Panc1 (cell line): ENCODE measurements at places on chromosomes 13 and 19. TPM values are rescaled to one million over a fixed set of nuclear protein-coding genes. Genes with fewer than 3 reads are reported as not detected.

C1QTNF9 gene
- total RNA-seq = not detected

UPK1A gene
- 0.67 TPM for total RNA-seq

CEACAM1 gene
- 2.4 TPM for total RNA-seq

BSPH1 gene
- not detected for total RNA-seq

DIRAS1 gene
- total RNA-seq = 18.5 TPM

RGL3 gene
- total RNA-seq = 22.6 TPM

TMEM145 gene
- 3.0 TPM for total RNA-seq

ICAM3 gene
- total RNA-seq = 10.5 TPM

CCNE1 gene
- 26.4 TPM for total RNA-seq
